Right kidney (tissue), 9 donors: ENCODE measurements at places on chromosomes 6 and 20.

GRCh38 chr20:52766645-52767435, 205.3 kb upstream of the TSHZ2 start:
- no peak for DNase-seq

- DNase-seq, result no peak
Measured at GRCh38 chr6:161082215-161082614, 90.6 kb downstream of the MAP3K4 start.

DNA sequence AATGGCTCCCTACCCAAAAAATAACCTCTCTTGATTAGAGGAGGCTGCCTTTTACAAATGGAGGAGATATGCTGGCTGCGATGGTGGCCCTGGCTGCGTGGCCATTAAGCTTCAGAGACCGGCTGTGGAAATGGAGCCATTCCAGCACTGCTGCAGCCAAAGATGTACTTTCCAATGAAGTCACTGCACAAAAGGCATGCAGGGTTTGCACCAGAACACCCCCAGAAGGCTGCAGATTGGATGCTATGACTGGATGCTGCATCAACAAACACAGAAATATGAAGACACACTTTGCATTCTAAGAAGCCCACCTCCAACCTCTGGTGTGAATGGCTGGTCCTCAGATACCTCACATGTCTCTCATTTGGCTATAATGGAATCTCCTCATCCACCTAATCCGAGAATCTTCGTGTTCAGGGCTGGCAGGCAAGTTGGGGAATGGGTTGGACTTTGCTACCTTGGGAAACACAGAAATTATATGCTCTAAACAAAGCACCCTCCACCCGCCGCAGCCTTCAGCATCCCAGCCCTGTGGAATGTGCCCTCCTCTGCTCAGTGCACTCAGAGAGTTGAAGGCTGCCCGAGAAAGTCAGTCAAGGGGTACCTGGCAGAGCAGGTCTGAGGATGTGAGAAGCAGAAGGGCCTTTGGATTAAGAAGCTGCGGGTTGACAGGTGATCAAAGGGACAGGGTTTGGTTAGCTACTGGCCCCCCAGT, 35.3 kb downstream of the APCDD1L start:
- no peak for DNase-seq

GRCh38 chr6:137076277-137077068, 31.7 kb upstream of the IL20RA start:
- DNase-seq, result no peak

DNA sequence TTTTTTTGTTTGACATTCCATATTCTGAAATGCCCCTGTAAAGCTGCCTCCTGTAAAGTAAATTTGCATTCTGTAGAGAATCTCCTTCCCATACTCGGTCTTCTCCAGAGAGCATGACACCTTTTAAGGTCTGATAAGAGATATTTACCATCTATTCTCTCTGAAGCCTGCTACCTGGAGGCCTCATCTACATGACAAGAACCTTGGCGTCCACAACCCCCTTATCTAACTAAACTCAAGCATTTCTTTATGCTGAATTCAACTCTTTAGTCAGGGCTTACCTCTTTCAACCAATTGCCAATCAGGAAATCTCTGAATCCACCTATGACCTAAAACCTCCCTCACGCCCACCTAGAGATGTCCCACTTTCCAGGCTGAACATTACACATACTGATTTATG, 51.6 kb downstream of the FAM184A start:
- no peak for DNase-seq

DNA sequence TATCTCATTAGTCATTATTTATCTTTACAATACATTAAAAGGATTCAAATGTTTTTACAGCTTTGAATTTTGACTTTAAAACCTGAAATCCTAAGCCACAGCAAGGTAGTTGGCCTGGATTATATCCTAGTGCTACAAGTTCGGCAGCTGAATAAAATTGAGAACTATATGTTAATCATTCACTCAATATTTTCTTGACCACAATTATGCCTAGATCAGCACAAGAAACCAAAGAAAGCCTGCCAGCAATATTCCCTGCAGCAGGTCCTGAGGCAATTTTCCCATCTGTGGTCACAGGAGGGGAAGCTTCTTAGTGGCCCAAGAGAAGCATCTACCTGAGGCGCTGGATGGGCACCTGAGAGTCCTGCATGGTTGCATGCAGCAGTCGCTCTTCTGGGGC, 183.5 kb downstream of the GMDS start:
- no peak for DNase-seq

DNA sequence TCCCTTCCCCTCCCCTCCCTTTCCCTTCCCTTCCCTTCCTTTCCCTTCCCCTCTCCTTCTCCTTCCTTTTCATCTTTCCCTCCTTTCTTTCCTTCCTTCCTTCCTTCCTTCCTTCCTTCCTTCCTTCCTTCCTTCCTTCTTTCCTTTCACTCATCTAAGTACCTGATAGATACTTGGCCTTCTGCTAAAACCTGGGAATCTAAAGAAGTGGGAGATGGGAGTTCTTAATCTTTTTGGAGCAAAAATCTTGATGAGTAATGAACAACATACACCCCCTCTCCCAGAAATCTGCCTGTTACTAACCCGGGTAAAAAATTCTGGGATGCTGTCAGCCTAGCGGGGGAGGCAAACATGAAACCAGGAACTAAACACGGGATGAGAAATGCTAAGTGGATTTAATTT, 100.7 kb downstream of the VEGFA start:
- no peak for DNase-seq

- DNase-seq, result no peak
Measured at GRCh38 chr6:48111575-48111974, 578 bp upstream of the PTCHD4 start.

- DNase-seq, result peak; percentile 29
Measured at GRCh38 chr6:37819802-37820717, 533 bp downstream of the ZFAND3 start.

GRCh38 chr20:39429726-39430125, 467.6 kb downstream of the DHX35 start:
- no peak for DNase-seq

DNA sequence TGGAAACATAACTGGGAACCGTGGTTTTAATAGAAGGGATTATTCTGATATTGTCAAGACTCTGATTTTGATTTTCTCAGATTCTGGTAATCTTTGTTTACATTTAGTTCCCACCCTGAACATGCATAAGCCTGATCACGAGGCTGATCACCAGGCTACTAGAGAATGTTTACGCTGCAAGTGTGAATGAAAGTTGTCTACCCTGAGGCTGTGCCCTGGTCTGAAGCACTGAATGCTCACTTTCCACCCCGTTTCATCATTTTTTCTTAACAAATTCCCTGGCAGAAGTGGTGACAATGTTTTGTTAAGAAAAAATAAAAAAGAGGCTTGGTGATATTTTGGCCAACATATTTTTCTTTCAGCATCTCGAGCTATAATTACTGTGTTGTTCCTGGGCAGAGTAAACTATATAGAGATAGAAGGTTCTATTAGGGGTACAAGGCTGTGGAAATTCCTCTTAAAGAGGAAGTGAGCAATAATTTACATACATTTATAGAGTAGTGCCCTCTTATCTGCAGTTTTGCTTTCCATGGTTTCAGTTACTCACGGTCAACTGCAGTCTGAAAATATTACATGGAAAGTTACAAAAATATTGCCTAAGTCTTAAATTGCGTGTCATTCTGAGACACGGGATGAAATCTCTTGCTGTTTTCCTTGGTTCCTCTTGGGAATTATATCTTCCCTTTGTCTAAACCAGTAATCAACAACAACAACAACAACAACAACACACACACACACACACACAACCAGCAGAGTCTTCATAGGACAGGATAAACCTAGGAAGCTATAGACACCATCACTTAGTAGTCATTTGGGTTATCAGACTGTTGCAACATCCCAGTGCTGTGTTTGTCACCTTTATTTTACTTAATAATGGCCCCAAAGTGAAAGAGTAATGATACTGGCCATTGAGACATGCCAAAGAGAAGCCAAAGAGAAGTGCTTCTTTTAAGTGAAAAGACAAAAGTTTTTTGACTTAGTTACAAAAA, 566.6 kb upstream of the CITED2 start:
- DNase-seq, result no peak

DNA sequence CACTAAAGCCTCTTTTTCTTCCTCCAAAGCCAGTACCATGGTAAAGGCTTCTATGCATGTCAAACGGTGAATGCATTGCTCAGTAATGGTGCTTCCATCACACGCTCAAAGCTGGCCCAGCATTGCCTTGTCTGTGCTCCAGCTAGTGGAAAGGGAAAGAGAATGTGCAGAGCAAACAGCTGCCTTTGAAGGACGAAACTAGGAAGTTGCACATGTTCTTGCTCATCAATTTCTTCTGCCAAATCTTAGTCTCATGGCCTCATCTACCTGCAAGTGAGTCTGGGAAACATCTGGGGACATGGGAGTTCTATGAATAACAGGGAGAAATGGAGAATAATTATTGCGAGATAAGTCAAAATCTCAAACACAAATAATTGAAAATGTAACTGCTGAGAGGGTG, 216.5 kb upstream of the SSTR4 start:
- no peak for DNase-seq

- no peak for DNase-seq
Measured at GRCh38 chr6:626236-626635, 30.7 kb downstream of the HUS1B start.

DNA sequence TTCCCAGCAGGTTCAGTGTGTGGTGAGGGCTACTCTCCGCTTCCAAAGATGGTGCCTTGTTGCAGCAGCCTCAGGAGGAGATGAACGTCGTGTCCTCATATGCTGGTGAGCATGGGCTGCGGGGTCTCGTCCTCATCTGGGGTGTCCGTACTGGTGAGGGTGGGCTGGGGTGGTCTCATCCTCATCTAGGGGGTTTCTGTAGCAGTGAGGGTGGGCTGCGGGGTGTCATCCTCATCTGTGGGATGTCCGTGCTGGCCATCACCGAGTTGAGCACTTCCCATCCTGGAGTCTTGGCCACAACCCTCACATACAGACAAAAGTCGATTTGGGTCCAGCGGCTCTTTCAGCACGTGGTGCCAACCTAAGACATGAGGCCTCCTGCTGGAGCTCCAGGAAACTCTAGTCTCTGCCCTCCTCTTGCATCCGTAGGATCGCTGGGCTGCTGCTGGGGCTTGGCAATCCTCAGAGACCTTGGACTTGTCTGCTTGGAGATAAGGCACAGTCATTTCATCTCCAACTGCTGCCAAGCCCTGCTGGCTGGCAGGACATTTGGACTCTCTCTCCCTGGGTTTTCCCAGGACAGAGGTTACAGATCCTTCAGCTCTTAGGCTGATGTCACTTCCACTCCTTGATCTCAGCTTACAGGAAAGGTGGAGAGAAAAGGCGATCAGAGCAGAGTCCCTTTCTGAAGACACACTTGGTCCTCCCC, 160.4 kb downstream of the PACRG start:
- DNase-seq, result no peak

DNA sequence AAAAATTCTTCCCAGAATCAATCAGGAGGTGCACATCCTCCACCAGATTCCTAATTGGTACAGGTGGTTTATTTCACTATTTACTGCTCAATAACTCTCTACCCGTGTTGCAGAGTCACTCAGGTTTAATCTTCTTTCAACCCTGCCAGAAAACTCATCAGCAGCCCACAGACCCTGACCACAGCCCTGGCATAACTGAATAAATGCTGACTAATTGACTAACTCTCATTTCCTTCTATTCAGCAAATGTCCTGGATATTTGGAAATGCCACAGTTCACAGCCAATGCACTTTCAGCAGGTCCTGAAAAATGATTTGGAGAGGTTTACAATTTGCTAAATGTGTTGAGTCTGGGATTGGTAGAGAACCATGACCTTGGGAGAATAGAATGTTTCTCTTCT, 62.3 kb downstream of the TRMT6 start:
- no peak for DNase-seq

DNA sequence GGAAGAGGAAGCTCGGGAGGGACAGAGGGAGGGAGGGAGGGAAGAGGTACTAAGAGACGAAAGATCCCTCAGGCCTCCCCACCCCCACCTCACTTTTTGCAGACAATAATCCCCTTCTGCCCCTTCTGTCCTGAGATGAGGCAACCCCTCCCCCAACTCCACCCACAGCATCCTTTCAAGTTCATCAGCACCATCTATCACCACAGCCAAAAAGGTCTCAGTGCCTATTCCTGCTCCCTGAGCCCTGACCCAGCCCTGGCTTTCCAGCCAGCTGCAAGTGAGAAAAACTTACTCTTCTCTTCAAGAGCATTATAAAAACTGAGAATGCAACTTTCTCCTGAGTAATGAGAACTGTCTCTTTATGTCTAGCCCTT, 133.2 kb upstream of the LRFN2 start:
- no peak for DNase-seq

DNA sequence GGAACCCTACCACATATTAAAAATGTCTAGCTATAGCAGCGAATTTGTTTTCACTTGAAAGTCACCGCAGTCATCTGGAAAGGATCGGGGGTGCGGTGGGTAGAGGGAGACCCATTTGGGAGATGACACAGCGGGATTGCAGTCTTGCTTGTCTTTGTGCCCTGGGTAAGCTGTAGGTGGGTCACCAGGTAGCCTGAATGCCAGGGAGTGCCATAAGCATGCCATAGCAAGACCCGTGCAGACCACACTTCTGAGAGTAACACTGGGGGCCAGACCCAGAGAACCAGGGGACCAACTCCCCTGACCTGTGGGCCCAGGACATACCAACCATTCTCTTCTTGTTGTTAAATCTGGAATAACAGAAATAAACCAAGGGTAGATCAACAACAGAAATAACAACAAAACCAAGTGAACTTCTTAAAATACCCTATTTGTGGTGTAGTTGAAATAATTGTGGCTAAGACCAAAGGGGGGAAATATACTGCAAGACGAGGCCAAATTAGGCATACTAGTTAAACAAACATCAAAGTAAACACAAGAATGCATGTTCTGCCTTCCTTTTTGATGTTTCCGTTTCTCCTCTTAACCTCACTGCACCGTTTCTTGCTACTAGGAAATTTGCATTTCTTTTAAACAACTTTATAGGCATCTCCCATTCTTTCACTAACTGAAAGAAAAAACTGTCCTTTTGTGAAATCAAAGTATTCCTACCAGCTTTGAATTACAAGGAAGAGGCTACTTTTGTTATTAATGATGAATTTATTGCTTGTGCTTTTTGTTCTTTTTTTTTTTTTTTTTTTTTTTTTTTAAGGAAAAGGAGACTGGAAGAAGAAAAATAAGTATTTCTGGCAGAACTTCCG, 128.2 kb downstream of the SASH1 start:
- DNase-seq, result no peak

- DNase-seq, result no peak
Measured at GRCh38 chr6:158539413-158539812, 20.5 kb upstream of the TMEM181 start.

DNA sequence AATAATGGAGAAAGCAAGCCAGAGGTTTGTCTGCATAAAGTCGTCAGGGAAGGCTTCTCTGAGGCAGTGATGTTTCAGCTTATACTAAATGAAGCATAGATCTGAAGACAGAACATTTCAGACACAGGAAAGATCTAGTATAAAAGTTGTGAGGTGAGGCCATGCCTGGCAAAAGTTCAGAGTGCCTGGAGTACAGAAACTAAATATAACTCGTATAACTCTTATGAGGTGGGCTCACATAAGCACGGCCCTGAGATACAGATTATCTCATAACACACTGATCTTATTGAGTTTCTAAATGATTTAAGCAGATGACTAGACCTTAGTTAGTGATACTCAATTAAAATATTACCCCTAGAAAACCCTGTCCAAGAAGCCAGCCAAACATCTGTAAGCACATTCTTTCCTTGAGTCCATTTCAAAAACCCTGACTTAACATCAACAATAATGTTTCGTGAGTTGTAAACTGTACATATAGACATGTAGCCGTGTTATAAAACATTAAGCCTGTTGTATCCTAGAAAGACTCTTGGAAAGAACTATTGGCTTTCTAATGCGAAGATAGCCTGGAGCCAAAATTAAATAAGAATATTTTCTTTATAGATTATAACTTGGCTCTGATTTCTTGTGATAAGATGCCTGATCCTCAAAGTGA, 667.6 kb downstream of the TENT5A start:
- no peak for DNase-seq

- DNase-seq, result no peak
Measured at GRCh38 chr20:63553933-63554290, at the start of gene FNDC11. FNDC11 (plus strand) TSS chr20:63554159; CDS start chr20:63555664, 1,505 bp downstream.
